Prostate gland (tissue), 2 donors: ENCODE measurements at places on chromosomes 12 and 14.
A peak's percentile ranks its signal among the peaks of the same experiment; 100 is the strongest.

- DNase-seq = no peak
These were observed 45.2 kb upstream of the APPL2 start for GRCh38 chr12:105280966-105281693.

DNA sequence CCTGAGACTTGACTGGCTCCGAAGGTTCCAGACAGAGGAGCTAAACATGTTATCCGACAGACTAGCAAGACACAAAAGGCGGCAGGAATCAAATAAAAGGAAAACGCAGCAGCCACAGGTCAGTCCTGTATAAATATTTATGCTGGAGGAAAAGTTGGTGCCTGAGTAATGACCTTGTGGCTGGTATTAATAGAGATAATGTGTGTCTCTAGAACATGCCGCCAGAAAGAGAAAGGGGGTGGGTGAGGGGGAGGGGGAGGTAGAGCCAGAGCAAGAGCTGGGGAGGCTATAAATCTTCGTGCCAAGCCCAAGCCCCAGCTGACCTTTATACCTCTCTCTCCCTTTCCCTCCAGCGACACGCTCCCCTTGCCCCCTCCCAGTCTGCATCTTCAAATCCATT, 590.4 kb downstream of the MED13L start:
- DNase-seq = no peak

DNA sequence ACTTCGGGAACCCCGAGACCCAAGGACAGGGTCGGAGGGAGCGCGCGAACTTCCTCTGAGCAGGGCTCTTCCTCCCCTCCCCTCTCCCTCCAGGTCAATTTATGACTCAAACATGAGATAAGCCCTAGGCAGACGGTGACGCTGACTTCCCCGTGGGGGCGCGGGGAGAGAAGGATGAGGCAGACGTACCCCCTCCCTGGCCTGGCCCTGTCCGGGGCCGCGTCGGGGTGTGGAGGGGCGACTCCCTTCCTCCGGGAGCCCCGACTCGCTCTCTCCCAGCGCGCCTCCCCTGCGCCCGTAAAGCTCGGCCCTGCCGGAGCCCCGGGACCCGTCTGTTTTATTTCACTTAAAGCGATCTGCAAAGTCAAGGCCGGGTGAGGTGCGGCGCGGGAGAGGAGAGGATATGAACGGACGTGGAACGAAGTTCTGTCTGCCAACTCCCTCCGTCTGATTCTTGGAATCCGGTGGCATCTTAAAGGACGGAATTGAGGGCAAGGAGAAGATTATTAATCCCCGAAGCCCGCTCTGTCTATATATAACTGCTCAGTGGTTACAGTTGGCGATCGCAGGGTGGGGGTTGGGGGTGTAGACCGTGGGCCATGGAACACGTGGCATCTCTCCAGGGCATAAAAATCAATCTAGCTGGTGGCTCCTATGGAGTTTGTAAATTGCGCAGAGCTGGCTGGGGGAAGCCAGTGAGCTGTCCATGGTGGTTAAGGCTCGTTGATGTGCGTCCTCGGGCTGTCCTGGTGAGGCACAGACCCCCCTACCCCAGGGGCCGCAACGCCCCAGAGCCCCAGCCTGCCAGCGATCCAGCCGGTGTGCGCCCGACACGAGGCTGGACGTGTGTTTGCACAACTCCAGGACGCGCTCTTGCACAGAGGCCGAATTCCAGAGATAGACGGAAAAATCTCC, 2.9 kb upstream of the PTHLH start:
- no peak for DNase-seq

DNA sequence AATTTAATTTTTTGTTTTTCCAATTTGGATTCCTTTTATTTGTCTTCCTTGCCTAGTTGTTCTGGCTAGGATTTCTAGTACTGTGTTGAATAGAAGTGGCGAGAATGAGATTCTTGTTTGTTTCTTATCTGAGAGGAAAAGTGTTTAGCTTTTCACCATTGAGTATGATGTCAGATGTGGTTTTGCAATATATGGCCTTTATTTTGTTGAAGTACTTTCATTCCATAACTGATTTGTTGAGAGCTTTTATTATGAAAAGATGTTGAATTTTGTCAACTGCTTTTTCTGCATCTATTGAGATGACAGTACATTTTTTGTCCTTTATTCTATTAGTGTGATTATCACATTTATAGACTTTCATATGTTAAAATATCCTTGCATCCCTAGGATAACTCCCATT, 462.0 kb downstream of the CCDC91 start:
- DNase-seq = no peak

GRCh38 chr12:132049876-132050275, 94.2 kb downstream of the DDX51 start:
- no peak for DNase-seq

DNA sequence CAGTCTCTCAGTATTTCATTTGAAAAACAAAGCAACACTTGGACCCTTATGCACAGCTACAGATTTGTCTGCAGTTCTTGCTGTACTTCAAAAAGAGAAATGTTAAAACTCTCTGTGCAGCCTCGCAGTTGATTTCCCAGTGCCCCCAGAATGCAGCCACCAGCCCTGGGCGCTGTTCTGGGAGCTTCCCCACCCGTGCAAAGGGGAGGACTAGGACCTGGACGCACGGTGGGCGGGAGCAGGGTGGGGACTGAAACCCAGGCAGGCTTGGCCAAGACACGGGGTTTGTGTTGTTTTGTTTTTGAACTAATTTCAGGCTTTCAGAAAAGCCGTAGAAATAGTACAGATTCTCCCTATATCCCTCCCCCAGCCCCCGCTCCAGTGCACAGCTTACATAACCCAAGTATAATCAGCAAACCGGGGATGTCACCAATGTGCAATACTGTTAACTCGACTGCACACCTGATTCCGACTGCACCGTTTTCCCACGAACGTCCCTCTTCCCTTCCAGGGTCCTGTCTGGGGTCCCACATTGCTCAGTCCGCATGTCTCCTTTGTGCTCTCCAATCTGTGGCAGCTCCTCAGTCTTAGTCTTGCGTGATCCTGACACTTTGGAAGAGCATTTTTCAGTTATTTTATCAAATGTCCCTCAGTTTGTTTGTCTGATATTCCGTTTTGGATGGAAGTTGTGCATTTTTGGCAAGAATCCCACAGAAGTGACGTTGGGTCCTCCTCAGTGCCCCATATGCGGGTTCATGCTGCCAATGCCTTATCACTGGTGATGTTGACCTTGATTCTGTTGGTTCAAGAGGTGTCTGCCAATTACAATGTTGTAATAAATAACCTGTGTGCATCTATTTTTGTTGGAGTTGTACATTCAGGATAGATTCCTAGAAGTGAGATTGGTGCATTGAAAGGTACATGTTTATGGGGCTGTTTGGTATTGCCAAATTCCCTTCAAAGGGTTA, 95.9 kb downstream of the SETD3 start:
- no peak for DNase-seq

DNA sequence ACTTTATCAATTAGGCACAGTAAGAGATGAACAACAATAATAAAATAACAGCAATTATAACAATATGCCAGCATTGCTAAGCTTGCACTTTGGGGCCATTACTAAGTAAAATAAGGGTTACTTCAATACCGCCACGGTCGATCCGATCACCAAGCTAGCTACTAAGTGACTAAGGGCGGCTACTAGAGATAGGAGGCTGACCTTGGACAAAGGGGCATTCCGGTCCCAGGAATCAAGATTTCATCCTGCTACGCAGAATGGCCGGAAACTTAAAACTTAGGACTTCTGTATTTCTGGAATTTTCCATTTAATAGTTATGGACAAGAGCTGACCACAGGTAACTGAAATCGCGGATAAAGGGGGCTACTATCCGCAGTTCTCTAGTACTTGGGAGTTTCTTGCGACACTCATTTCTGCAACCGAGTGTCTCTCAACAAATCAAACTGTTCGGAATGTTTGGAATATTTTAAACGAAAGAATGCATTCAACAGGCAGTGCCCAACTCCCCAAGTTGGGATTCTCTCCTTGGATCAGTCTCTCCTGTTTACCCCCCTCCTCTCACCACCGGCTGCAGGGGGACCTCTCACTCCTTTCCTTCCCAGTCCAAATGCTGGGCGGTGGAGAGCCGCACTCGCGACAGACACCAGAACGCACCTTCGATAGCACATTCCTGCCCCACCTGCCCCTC, 650 bp downstream of the HEBP1 start:
- no peak for DNase-seq

DNA sequence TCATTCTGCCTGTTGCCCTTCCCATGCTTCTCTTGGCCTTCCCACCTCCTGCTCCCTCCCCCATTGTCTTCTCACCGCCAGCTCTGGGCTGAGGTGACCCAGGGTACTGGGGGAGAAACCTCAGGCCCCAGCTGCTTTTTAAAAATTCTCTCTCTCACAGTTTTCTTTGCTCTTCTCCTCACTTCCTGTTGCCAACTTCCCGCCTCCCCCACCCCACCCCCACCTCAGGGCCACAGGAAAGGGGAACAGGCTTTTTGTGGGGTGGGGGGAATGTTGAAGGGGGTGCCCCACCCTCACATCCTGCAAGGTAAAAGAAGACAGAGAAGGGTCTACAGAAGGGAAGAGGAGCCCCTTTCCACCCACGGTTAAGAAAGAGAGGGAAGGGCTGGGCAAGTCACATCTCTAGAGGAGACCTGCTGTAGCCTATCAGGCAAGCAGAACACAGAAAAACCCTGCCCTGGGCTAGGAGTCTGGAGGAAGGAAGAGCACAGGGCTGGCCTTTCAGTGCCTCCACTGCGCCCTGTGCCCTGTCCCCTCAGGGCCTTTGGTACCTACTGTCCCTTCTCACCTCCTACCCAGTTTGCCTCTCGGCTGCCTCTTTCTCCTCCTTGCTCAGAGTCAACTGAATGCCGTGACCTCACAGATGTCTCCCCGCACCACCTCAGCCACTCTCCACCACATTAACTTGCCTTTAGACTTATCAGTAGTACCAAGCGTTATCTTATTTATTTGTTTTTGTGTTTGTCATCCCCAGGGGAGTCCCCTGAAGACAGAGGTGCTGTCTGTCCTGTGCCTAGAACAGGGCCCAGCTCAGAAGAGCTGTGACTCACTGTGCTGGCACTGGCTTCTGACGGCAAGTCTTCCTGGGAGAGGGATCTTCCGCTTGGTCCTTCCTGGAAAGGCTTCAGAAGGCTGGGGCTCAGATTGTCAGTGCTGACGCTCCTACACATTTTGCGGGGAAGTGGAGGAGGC, 1.7 kb downstream of the ARHGAP9 start:
- DNase-seq = no peak

DNA sequence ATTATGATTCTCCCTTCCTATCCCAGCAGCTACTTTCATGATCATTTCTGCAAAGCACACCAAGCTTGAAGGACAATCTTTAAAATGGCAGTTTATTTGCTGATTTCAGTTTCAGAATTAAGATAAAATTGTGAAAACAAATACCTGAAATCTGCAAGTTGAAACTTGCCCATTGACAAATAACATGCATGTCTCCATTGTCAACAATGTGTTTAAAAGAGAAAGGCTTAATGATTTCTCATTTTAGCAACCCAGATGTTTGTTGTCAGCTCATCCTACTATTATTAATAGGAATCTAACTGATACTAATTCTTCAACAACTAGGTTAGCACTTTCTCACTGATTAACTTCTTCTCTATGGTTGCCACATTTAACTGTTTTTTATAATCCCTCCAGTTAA, 474.6 kb downstream of the PRKD1 start:
- no peak for DNase-seq

- no peak for DNase-seq
These were observed 82.8 kb upstream of the SINHCAF start for GRCh38 chr12:31408763-31409162.

DNA sequence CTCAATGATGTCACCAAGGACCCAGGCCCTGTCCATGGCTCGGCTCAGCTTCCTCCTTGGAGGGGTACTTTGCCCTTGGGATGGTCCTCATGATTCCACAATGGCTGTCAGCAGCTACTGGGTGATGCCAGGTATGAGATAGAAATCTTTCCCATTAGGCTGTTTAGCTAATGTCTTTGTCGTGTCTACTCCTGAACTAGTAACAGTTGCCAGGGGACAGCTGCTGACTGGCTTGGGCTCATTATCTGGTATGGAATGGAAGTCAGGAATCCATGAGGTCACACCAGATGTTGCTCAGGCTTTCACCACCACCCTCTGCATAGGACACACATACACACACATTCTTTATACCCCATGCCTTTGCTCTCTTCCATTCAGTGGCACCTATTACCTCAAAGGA, 9.2 kb downstream of the PRPH start:
- no peak for DNase-seq

GRCh38 chr14:61525293-61526011, 169.9 kb upstream of the HIF1A start:
- peak; percentile 71 for DNase-seq

DNA sequence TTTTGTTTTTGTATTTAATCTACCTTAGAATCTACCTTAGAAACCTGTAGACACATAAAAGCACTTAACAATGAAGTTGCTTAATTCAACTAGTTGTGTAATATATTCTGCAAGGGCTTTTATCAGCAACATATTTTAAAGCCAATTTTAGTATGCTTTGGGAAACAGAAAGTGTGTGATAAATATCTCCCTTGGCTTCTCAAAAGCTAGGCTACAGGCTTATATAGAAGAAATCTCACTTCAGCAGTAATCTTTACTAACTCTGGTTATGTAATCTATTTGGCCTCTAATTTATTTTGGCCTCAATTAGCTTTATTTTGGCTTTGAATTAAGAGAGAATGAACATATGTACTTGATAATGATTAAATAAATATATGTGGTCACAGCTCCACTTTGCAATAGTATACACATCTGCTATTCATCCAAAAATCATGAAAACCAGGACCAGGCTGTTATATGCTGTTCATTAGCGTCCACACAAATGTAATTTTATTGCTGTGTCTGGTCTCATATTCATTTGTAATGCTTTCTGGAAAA, 37.2 kb downstream of the LRP6 start:
- no peak for DNase-seq

- DNase-seq = no peak
These were observed 58.8 kb downstream of the TMX1 start for GRCh38 chr14:51298895-51299294.

DNA sequence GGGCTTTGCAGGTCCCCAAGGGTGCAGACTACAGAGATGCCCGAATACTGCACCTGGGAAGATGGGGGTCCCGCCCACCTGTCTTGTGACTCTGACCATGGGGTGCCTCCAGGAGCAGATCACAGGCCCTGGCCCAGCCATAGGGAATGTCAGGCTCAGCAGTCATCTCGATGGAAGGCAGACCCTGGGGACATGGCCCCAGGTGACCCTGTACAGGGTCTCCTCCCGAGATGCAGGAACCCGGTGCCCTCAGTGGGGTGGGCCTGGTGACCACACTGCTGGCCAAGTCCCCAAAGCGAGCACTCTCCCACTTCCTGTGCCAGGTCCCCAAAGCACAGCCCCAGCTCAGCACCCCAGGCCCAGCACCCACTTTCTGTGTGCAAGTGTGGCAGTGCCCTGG, 903.7 kb upstream of the USP15 start:
- DNase-seq = no peak

- DNase-seq = no peak
These were observed 624.8 kb upstream of the TMEM132C start for GRCh38 chr12:127642208-127642607.

DNA sequence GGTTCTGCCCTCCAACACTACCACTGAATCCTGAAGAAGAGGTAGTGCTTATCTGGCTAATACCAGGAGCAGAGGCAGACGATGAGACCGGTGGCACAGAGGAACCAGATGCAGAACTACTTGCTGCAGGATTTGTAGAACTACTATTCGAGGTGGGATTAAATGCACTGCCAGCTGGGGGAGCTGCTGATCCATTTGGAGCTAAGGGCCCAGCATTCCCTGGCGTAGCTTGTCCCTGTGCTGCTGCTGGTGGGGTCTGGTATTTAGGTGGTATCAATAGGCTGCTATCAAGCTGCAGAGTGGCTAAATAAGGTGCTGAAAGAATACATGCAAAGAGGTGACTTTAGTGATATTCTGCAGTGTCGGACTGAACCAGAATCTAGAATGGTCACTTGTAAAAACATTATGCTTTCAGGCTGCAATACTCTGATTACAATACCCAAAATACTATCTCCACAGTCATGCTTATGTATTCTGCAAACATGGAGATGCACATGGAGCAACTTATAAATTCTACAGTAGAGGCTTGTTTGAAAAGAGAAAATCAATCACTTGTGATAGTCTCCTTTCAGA, 294.2 kb downstream of the MED13L start:
- no peak for DNase-seq
